ENCODE measurements at places on chromosomes 2 and 18.

GRCh38 chr2:62412347-62412742, 93.7 kb downstream of the TMEM17 start:
- no peak for DNase-seq

GRCh38 chr2:232659359-232659758, 26.0 kb downstream of the EFHD1 start:
- no peak for DNase-seq

DNA sequence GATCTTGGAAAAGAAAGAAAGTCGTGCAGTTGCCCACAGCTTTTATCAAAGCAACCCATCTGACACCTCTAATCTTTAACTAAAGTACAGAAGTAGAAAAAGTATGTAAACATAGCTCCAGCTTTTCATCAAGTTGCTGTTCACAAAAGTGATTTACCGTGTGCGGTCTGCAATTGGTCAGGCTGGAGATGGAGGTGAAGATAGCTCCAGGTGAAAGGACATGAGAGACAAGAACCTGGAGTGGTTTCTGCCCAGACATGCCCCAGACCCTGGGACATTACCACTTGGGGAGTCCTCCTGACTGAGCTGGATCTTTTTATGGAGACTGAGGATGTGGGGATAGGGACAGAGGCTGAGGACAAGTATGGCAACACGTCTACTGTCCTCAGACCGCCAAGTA, 82.7 kb downstream of the LAMA1 start:
- DNase-seq: no peak

DNA sequence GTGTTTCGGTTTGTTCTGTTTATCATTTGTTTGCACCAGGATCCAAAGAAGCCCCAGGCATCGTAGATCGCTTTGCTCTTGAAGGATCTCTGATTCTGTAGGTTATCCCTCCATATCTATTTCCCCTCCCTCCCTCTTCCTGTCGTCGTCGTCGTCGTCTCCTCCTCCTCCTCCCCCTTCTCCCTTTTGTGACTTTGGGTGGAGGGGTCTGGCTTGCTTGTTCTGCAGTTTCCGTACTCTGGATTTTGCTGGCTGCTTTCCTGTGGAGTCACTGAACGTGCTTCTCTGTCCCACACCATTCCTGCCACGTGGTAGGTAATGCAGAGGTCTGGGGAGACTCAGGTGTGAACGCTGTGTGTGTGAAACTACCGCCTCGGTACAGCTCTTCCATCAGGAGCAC, 225.0 kb downstream of the LDLRAD4 start:
- DNase-seq: no peak

DNA sequence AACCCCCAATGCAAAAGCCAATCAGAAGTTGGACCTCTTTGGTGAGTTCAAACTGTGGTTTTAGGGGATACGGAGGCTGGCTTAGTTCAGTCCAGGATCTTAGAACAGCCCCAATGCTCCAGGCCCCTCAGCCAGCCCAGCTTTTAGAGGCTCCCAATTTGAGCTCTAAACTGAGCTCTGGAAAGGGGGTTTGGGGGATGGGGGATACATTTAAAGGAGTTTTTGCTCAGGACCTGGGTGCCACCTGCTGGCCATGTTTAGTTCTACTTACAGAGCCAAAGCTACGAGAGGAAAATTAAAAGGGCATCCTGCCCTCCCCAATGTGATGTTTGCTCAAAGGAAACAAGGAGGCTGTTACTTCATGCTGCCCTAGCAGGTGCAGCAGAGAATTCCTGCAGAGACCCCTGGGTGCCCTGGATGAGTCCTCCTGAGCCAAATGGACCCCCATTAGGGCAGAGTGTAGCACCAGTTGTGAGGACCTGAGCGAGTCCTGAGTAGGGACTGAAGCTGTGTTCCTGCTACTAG, 15.9 kb upstream of the TMEM214 start:
- peak; percentile 54 for DNase-seq

DNA sequence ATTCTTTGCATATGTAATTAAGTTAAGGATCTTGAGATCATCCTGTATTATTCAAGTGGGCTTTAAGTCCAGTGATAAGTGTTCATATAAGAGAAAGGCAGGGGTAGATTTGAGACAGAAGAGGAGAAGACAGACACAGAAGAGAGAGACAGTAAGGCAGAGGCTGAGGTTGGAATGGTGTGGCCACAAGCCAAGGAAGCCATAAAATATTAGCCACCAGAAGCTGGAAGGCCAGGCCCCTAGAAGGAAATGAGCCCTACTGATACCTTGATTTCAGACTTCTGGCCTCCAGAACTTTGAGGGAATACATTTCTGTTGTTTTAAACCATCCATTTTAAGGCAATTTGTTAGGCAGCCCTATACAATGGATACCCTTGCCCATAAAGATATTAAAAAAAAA, 66.9 kb upstream of the DLX2 start:
- no peak for DNase-seq

GRCh38 chr2:151347906-151348305, 9.5 kb upstream of the TNFAIP6 start:
- DNase-seq: no peak

GRCh38 chr2:111938392-111938791, 40.0 kb downstream of the MERTK start:
- no peak for DNase-seq

GRCh38 chr2:132883430-132883829, 213.4 kb upstream of the LYPD1 start:
- no peak for DNase-seq

DNA sequence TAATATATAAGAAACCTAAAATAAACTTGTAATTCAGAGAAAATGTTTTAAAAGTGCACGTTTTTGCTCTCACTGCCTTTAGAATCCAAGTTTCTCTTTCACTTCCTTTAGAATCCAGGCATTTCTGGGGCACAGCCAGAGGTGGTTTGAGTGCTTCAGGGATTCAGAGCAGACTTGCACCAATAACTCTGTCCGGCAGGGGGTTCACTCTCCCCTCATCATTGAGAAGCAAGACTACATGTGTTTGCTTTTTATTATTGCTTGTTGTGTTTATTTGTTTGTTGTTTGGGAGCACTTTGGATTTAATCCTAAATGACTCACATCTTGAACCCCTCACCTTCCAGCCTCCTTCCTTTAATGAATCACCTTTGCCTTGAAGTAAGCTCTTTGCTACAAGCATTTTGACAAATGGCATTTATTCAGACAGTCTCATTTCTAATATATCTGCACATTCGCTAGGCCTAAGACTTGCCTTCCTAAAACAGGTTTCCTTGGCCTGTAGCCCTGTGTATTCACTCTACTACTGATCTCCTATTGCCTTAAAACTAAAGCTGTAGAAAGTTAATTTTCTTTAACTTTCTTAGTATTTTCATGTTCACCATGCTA, 233.5 kb upstream of the ATP5MC3 start:
- DNase-seq: peak; percentile 15
